ENCODE measurements at places on chromosomes 6 and 20. TPM values are rescaled to one million over a fixed set of nuclear protein-coding genes. Genes with fewer than 3 reads are reported as not detected.

MRAP2 gene
- total RNA-seq, result 8.3 TPM

- no peak for DNase-seq
These were observed 1.4 kb upstream of the RAET1G start for GRCh38 chr6:149924206-149924932.

DEFB132 gene
- not detected for total RNA-seq

SPATA25 gene
- 1.8 TPM for total RNA-seq

DNA sequence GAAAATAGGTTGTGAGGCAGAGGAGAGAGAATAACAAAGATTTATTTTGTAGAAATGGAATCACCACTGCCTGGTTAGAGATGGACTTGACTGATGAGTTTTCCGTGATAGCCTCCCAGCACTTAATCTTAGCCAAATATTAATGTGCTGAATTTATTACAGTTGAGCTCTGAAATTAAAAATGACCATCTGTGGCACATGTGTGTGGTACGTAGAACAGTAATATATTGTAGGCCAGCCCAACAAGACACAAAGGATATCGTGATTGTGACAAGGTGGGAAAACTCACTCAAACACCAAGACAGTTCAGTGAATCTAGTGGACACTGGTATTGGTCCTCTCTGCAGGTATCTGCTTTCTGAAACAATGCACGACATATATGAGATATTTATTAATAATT is 119.4 kb downstream of the HAO1 start:
- DNase-seq, result no peak

- no peak for DNase-seq
These were observed 38.9 kb upstream of the TNFAIP3 start for GRCh38 chr6:137827977-137828810.

DNA sequence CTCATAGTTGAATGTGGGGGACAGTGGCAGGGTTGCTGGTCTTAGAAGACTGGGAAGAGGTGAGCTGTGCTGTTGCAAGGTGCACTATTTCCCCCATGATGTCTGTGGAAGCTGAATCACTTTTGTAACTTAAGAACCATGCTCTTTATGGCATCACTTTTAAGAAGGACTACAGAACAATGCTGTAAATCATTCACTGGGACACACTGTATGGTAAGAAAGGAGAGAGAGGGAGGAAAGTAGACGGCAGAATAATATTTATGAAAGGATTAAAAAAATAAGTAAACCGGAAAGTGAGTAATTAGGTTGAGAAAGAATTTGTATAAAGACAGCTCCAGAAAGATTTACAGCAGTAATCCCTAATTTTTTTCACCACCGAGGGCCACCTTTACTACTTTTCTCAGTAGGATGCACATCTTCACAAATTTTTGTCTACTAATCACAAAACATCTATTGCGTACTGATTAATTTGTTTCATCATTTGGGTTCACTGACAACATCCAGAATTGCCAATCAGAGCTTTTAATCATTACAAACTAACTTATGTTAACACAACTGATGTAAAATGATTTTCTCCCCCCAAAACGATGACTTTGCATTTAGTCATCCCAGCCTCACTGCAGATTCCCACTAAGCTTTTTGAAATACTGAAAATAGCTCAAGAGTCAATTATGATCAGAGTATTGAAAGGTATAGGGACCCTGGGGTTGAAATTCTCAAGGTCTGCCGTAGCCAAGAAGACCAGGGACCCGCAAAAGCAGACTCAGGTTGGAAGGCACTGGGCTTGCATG is 560.7 kb upstream of the NOX3 start:
- DNase-seq, result no peak

GRCh38 chr6:162290846-162291465 is 436.6 kb downstream of the PRKN start:
- no peak for DNase-seq

- DNase-seq, result no peak
These were observed 70.7 kb downstream of the NCR2 start for GRCh38 chr6:41405941-41406727.

GRCh38 chr20:47724396-47724795 is 60.9 kb downstream of the SULF2 start:
- no peak for DNase-seq

All from H9 (cell line).